ENCODE measurements at places on chromosomes 5 and 9.

DNA sequence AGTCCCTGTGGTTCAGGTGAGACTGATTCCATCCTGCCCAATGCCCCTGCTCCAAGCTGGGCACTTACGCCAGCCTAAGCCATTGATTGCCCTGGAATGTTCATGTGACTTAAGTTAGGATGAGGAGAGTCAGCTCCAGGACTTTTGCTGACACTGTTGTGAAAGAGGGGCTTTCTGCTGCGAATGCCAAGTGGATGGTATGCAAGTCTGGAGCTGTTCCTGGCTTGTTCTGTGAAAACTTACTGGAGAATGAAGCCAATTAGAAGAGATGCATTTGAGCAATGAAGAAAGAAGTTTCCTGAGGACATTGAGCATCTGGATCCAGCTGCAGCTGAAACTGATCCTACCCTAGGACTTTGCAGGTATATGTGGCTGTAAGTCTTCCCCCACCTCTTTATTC lies 61.2 kb upstream of the ZFR start:
- no peak for DNase-seq

- DNase-seq = peak; percentile 65
Measured at GRCh38 chr9:110048403-110048975, 159.5 kb downstream of the C9orf152 start.

DNA sequence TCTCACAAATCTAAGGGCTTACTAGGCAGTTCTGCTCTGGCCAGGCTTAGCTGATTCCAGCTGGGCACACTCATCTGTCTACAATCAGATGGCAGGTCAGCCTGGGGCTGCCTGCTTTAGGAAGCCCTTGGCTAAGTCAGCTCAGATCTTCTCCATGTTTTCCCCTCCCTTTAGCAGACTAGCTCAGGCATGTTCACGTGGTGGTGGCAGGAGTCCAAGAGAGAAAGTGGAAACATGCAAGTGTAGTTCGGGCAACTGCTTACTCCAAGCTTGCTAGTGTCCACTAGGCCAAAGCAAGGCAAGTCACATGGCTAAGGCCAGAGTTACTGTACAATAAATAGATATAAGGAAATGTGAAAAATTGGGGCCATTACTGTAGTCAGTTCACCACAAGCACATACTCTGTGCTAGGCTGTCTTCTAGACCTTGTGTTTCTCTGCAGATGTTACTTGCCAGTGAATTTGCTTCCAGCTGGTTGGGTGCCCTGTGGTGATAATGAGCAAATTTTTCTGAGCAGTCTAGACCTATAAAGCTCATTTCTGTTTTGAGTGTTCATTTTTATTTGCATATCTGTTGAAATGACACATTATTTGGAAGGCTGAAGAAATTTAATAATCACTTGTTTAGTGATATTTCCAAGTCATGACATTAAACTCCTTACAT lies 38.3 kb downstream of the RECK start:
- DNase-seq = no peak

DNA sequence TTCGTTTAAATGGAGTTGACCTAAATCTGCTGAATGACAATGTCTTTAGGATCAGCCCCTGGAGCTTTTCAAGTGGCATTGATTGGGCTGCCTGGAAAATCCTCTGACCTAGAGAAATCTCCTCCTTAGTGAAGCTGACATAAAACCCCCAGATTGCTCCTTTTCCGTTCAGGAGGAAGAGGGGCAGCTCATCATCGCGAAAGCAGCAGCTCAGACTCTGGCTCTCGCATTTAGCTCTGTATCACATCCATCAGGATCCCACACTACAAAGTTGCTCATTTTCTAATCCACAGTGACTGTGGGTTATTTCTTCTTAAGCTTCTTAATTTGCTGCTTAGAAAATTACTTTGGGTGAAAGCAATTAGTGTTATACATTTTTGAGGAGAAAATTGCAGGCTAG lies 373.7 kb downstream of the ENC1 start:
- no peak for DNase-seq

GRCh38 chr5:147836439-147836838 lies 5.0 kb upstream of the SPINK1 start:
- no peak for DNase-seq

GRCh38 chr9:91894536-91894935 lies 55.5 kb downstream of the ROR2 start:
- DNase-seq = no peak

DNA sequence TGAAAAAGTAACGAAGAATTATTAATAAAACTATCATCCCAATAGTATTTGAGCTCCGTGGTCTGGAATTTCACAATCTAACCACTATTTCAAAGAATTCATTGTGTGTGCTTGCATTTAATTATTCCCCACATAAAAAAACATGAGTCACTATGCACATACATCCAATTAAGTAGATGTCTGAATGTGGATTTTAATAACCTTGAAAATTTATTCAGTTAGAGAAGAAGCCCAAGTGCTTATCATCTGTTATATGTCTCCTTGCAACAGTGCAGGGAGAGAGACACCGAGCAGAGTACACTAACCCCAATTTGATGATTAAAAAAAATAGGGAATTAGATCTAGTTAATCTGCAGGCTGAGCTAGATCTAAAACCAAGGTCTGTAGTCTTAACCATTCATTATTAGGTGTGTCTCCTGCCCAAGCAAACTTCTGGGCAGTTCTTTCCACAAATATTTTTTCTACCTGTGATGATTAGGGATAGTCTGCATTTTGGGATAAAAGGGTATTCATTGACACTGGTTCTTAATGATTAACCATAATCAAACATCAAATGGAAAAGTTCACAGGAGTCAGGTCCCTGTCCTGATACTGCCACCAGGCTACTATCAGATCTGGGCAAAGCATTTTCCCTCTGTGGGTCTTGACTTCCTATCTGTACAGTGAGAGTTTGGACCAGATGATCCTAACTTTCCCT lies 164.2 kb downstream of the GRIA1 start:
- no peak for DNase-seq

- DNase-seq = no peak
Measured at GRCh38 chr5:31021181-31021624, 172.3 kb upstream of the CDH6 start.

GRCh38 chr5:134543820-134544614 lies 18.5 kb downstream of the JADE2 start:
- DNase-seq = no peak

DNA sequence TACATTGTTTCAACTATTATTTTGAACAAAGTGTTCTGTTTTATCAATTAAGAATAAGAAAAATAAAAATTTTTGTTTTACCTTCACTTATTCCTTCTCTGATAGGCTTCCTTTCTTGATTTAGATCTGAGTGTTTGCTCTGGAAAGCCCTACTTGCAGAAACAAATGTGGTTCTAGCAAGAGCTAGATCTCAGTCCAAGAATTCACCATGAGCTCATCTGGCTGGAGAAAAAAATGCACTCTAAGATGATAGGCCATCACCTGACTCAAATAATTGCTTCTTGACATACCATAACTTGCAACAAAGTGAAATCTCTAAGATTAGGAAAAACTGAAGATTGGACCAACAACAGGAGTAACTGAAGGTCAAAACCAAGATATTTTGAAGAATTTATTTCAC lies 6.3 kb upstream of the RLN2 start:
- no peak for DNase-seq

- no peak for DNase-seq
Measured at GRCh38 chr5:82663225-82663624, 385.1 kb upstream of the RPS23 start.

DNA sequence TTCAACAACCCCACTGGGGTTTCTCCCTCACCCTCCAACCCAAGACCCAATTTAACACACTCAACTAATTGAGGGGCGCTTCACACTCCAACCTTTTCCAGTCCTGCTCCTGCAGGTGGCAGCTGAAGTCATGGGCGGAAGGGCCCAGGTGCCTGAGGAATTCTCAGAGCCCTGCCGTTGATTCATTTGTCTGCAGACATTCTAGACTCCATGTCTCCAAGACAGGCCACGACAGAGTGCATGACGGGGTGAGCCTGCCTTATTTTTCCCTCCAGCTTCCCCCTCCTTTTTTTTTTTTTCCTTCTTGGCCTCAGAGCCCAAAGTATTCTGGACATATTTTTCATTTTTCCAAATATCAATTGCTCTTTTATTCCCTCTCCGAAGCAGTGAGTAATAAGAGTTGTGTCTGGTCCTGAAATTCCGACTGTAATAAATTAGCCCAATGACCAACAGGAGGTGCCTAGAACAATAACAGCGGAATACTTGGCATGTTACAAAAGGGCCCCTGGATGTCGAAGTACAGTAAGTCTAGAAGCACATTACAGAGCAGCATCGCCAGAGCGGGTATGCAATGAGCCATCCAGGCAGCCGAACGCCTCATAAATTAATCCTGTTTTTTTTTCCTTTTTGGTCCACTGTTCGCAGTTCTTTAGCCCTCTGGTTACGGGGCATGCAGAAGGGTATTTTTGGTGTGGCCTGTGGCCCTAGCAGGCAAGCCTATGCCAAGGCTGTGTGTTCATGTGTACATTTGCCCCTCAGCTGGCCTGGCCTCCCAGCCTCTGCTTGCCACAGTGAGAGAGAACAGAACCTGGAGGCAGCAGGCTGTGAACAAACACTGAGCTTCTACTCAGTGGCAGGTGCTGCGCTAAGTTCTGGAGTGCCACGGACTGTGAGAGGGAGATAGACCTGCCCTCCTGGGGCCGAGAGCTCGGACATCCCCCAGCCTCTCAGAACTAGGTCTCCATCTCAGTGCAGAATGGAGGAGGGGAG lies 8.6 kb upstream of the SMIM23 start:
- DNase-seq = no peak

DNA sequence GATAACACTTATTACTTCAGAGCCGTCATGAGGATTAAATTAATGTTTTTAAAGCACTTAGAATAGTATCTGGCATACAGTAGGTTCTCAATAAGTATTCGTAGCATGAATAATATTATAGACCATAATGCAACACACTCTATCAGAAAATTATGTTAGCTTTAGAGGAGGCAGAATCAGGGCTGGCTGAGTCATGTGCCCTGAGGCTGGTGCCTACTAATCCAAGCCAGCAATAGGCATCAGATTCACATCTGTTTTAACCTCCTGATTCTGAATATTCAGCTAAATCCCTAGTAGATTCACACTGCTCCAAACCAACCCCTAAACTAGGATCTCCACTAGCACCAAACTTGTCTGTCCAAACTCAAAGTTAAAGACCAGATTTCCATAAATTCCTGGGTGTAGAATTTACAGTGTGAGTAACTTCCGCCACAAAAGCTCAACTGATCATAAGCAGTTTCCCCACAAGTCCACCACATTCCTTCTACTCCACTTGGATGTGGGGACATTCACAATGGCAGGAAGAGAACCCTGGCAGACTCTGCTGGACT lies 170.0 kb upstream of the DAPK1 start:
- DNase-seq = no peak

DNA sequence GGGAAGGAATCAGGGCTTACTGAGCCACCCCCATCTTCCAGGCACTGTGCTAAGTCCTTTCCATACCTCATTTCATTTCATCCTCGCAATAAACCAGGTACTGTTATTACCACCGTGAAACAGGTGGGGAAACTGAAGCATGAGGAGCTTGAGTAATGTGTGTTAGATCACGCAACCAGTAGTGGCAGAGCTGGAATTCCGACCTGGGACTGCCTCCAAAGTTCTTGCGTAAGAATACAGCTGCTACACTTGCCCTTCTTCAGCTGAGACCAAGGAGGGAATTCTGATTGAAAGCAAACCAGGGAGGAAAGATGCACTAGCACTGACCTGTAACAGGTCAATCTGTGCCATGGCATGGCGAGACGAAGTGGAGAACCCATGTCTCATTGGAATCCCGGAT lies 113.4 kb upstream of the MSX2 start:
- no peak for DNase-seq

- no peak for DNase-seq
Measured at GRCh38 chr9:100170085-100170484, 71.0 kb downstream of the INVS start.

DNA sequence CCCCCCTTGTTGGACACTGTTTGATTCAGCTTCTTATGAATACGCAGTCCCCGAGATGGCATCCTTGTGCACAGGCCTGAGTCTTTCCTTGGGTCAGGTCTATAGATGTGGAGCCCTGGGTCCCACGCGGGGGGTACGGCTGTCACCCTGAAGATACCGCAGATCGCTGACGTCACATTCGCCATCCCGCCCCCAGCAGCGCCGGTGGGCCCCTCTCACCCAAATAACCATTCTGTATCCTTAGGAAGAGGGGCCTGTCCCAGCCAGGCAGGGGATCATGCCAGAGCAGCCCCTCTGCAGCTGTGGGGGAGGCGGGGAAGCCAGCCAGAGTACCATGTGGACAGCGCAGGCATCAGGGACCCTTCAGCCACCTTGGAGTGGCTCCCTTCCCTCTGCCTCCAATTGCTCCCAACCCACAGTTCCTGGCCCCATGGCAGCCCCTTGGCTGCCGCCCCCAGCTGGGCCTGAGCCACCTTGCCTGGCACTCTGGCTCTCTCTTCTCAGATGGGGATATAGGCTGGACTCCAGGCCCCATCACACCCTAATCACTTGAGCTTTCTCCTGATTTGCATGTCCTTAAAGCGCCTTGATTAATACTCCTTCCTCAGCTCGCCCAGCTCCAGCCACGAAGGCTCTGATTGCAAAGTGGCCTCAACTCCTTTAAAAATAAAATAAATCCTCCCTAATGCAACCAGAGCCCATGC lies 189.8 kb downstream of the C9orf50 start:
- DNase-seq = no peak

- DNase-seq = no peak
Measured at GRCh38 chr5:181242031-181242451, 1.7 kb downstream of the RACK1 start.

DNA sequence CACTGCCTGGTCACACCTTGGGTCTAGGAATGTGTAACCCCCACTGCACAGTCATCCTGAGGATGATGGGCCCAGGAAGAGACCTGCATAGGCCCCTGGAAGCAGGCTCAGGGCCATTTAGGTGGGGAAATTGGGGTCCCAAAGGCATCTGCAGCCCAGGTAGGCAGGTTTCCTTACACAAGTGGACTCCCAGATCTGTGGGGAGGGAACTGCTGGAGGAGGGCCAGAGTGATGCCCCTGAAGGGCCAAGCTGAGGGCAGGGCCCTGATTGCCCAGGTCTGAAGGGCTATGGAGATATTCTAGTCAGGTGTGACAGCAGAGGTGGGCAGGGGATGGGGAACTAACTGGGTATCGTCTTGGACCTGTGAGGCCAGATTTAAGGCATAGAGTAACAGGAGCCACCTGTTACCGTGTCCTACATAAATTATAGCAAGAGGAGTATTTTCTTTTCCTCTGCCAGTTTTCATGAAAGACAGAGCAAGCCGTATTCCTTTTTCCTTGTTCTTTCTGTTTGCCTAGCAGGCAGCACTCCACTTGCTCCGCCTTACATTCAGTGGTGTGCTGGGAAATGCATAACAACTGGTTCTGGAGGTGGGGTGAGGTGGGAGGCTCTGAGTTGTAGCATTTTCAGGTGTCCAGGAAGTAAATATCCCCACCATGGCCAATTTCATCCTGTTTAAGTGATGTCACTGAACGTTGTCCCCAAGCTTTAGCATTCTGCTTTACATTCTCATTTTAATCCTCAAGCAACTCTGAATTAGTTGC lies 41.3 kb downstream of the PPARGC1B start:
- no peak for DNase-seq

- no peak for DNase-seq
Measured at GRCh38 chr5:59542306-59542705, 351.2 kb downstream of the PDE4D start.

All from activated T-helper 1 cell treated with Interleukin-2 at 50 U/mL for 16 hours (primary cell).